ENCODE measurements at places on chromosomes 13 and 19. TPM values are rescaled to one million over a fixed set of nuclear protein-coding genes. Genes with fewer than 3 reads are reported as not detected.

Gene RASL11A
- polyA plus RNA-seq, result 30.9 TPM

Gene RFPL4AL1
- polyA plus RNA-seq, result not detected

Gene GAMT
- 42.9 TPM for polyA plus RNA-seq

Gene CELF5
- polyA plus RNA-seq, result 1.1 TPM

Gene CYP4F3
- 0.27 TPM for polyA plus RNA-seq

Gene ATXN8OS
- not detected for polyA plus RNA-seq

Gene PSG1
- polyA plus RNA-seq, result 0.07 TPM

- no peak for DNase-seq
Observed at GRCh38 chr19:32201636-32202051, 143.8 kb upstream of the ZNF507 start.

- no peak for DNase-seq
Observed at GRCh38 chr13:44417876-44418275, 44.3 kb downstream of the SERP2 start.

GRCh38 chr13:102012299-102013293 is 389.3 kb downstream of the FGF14 start:
- no peak for DNase-seq

- DNase-seq, result no peak
Observed at GRCh38 chr19:58229255-58229639, 533 bp downstream of the ZNF544 start.

GRCh38 chr19:35332817-35333216 is 3.8 kb downstream of the CD22 start:
- no peak for DNase-seq

DNA sequence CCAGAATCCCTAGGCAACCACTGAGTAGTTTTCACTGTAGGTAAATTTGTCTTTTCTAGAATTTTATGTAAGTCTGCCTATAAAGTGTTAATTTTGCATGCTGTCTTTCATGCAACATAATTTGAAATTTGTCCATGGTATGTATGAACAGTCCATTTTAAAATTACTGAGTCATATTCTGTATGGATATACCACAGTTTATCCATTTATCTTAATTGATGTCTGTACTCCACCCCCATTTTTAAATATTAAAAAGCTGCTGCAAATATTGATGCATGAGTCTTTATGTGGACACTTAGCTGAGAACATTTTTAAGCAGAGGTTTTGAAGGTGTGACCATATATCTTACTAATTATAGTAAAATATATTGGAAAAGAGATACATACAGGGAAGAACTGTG is 9.0 kb downstream of the ZNF134 start:
- DNase-seq, result no peak

- no peak for DNase-seq
Observed at GRCh38 chr19:34975056-34975455, 11.0 kb upstream of the ZNF792 start.

All from renal pelvis (tissue), 12 donors.